ENCODE measurements at places on chromosomes 4 and X. TPM values are rescaled to one million over a fixed set of nuclear protein-coding genes. Genes with fewer than 3 reads are reported as not detected.

DNA sequence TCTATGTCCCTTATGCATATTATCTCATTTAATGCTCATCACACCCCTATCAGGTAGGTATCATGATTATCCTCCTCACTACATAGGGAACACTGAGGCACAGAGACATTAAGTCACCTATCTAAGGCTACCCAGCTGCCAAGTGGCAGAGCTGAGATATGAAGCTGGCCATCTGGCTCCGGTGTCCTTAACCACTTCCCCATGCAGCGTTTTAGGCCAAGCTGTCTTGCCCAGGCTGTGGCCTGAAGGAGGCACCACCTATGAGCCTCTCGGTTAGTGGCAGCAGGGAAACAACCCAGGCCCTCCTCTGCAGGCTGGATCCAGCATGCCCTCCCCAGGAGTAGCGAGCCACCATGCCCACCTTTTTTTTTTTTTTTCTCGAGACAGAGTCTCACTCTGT is 16.3 kb downstream of the PJA1 start:
- no peak for DNase-seq

DNA sequence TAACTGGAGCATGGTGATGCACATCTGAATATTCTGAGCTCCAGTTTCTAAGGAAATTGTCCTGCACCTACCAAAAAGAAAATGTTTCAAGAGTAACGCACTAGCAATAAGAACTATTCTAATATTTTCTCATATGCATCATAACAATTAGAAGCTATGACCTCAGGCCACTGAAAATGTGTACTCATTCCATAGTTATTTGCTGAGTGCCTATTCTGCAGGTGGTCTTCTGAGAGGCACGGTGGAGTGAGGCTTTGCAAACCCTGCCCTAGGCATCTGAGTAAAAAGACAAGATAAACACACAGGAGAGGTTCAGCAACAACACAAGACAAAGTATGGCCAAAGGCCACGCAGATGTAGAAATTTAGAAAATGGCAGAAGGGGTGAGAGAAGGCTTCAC is 23.7 kb downstream of the SLC10A6 start:
- no peak for DNase-seq

DNA sequence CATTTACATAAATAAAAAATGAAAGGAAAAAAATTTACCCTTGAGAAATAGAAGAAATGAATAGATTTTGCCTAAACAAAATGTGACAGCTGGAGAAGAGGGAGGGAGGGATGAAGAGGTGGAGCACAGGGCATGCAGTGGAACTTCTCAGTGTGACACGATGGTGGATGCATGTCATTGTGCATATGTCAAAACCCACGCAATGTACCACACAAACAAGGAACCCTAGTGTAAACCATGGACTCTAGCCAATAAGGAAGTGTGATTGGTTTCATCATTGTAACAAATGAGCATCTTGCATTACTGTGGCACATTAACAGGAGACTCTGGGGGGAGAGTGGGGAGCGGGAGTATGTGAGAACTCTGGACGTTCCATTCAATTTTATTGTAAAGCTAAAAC is 58.6 kb downstream of the GATB start:
- DNase-seq, result no peak

The HDX gene
- 3.0 TPM for total RNA-seq

The CFAP99 gene
- 0.73 TPM for total RNA-seq

All from left colon (tissue), 2 donors.